Activated T-cell treated with anti-CD3 and anti-CD28 coated beads for 24 hours (primary cell): ENCODE measurements at places on chromosomes 5 and 9.

GRCh38 chr9:91782708-91783214 lies 167.3 kb downstream of the ROR2 start:
- DNase-seq, result no peak

GRCh38 chr5:151709109-151709735 lies 22.5 kb upstream of the SPARC start:
- DNase-seq, result no peak

DNA sequence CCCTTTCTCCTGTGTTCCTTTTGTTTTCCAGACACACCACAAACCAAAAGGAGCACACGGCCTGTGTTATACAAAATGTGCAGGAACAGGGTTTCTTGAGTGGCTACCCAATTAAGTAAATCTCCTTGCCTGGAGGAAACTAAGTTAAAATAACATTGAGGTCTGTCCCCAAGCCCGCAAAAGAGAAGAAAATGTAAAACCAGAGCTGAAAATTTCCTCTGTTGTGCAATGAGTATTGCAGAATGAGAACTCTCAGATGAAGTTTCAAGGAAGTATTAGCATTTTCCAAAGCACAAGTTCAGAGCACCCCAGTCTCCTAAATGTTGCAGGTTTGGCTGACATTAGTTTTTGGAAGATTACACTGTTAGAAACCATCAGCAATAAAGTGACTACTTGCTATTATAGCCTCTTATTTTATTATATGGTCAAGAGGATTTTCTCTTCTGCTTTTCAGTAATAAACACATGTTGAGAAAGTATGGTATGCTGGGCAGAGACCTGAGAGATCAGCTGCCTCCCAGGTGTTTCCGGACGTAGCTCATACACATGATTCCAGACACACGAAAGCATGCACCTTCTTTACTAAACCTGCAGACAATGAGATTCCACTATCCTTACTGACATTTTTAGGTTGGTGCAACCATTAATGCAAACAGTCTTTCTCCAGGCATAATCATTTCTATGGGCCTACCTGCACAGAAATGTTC lies 161.3 kb downstream of the SNCAIP start:
- DNase-seq, result no peak

DNA sequence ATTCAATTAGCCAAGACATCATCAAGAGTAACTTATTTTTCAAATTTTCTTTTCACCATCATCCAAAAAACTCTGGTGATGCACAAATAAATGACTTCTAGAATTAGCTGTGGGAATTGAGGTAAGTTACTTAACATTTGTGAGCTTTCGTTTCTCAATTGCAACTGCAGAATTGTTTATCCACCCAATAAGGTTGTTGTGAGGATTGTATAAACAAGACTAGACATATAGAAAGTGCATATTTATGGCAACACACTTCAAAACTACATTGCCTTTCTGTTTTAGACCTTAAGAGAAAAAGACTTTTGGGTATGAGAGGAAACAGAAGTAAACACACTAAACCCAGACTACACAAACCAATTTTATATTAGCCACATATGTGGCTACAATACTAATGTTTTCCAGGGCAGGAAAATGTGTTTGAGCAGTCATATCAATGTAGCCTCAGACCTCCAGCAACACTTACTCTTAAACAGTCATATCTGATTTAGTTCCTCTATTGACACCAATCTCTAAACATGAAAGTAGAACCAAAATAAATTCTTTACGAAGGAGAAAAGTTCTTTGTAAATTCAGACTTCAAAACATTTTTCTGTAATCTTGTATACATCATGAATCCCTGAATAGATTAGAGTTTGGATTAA lies 488.0 kb upstream of the CYLC2 start:
- DNase-seq, result no peak

DNA sequence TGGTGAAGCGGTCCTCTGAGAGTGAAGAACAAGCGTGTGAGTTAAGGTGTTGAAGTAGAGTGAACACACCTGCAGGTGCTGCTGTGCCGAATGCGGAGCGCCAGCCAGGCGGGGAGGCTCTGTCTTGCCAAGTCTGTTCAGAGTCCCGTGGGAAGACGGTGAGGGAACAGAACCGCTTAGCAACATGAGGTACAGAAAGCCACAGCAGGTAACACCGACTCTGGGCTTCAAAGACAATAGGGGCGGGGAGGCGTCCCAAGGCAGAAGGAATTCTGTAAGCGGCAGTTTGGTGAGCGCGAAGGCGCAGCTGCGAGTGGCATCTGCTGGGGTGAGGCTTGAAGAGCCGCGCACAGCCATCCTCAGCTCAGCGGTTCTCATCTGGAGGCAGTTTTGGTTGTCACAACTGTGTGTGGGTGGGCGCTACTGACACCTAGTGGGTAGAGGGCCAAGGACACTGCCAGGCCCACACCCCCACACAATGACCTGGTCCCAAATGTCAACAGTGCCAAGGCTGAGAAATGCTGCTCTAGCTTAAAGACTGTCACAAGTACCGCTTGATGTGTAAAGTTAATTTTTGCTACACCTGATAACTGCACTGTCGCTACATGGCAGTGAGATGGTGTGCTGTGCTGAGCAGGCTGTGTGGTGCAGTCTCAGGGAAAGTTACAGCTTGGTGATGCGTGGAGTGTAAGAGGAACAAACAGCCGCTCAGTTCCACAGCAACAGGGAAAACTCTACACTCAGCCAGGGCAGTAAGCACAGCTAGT lies 67.4 kb upstream of the TBC1D9B start:
- no peak for DNase-seq

DNA sequence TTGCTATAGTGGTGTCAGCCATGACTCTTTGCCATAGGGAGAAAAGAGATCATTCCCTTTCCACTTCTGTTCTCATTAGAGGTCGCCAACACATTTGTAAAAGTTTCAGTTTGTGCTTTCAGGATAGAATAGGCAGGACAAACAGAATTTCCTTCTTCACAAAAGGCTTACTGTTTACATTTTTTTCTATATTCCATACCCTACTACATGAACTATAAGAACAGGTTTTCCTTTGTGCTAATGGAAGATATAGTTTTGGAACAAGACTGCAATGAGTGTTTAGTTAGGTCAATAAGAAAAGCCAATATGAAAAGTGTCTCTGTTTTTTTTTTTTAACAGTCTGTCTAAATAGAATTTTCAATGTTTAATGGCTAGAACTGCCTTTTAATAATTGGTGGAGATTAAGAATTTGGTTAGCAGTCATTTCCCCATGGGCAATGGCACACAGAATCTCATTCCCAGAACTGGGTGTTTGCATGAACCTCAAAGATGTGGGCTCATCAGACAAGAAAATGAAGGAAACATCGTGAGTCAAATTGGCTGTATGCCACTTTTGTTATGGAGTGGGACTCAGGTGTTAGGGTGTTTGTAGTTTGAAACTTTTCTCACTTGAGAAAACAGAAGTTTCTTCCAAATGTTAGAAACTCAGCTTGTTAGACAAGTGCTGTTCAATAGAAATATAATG lies 75.2 kb upstream of the PRLR start:
- no peak for DNase-seq

DNA sequence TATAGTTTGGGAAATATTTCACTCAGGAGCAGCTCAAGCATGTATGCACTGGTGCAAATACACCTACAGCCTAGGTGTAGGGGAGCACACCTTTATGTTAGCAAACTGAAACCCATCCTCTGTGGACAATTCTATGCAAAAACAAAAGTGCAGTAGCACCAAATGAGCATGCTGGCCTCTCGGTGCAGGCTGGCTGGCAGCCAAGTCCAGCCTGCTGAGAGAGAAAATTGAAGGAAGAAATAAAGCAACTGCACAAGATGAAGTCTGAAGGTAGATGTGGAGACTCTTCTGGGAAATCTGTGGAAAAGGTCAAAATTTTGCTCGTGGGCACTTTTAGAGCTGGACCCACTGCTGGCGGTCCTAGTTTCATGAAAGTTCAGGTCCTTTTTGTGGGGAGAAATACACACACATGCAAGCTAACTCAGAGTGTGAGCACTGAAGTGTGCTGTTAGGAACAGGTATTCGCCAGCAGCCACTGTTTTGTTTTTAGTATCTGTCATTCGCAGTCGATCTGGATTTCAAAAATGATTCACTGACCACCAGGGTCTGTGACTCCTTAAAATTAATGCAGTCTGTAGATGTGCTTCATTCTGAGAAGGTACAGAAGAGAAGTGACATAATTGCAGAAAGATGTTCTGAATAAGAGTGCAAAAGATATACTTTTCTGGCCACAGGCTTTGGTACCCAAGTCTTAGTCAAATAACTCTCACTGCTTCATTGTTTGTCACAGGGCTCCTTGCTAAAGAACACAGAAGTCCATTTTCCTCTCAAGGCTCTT lies 281.7 kb downstream of the PARP8 start:
- DNase-seq, result no peak
